ENCODE measurements at places on chromosomes 2 and 18.

DNA sequence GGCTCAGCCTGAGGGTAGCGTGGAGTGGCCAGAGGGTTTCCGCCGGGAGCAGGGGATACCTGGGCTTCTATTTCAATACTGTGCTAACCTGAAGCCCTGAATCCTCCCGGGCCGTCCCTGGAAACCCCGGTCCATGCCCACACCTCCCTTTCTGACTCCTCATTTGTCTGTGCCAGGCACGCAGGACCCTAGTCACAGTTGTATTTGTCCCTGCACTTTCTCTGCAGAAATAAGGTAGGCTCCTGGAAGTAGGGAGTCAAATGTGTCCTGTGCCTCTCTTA, 418.8 kb upstream of the HS6ST1 start:
- no peak for DNase-seq

GRCh38 chr2:197189426-197190099, 121.0 kb downstream of the ANKRD44 start:
- no peak for DNase-seq

GRCh38 chr2:174428214-174428613, 32.7 kb downstream of the SCRN3 start:
- no peak for DNase-seq

DNA sequence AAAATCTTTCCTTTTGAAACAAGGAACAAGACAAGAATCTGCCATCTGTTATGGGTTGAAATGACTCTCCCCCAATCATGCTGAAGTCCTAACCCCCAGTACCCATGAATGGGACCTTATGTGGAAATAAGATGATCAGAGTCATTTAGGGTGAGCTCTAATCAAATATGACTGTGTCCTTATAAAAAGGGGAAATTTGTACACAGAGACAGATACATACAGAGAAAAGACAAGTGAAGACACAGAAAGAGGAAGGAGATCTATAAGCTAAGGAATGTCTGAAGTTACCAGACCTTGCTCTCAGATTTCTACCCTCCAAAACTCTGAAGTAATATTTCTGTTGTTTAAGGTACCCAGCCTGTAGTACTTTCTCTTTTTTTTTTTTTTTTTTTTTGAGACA, 15.7 kb downstream of the TGFBRAP1 start:
- DNase-seq: no peak

GRCh38 chr2:216206041-216206703, 97.0 kb downstream of the XRCC5 start:
- DNase-seq: no peak

GRCh38 chr2:72457801-72458516, 310.3 kb upstream of the CYP26B1 start:
- no peak for DNase-seq

DNA sequence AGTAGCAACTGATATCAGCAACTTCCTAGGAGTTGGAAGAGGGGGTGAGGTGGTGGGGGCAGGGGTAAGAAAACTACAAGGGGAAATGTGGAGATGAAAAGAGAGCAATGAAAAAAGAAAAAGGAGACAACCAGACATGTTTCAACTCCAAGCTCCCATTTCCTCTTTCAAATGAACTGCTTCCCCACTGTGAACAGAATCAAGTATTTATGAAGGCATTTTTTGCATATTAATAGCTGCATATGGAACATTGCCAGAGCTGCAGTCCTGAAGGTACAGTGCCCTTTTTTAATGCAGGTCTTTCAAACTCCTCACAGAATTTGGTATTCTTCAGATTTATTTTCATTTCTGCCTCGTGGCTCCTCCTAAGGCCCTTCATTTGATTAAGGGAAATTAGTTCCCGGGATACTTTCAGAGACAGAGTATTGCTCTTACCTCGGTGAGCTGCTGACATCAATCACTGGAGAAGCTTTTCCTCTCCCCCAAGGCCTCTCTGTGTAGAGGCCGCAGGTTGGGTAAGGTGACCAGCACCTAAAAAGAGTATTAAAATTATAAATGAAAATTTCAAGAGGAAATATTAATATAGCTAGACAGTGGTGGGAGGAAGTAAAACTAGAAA, 68.4 kb downstream of the KIAA2012 start:
- peak; percentile 12 for DNase-seq

- no peak for DNase-seq
Measured at GRCh38 chr18:68555879-68556301, 159.0 kb downstream of the TMX3 start.

DNA sequence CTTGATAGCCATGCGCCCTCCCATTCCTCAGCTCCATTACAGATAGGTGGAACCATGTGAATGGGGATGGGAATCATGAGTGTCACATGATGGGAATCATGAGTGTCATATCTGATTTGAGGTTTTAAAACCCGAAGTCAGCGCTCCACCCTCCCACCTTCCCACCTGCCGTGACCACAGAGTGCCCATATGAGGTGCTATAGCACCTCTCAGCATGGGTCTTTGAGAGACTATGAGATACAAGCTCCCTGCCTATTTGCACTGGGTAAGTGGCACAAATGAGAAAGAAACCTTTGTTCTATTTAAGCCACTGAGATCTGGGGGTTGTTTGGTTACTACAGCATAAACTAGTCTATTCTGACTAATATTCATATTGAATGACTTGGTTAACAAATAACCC, 78.5 kb upstream of the PTPRM start:
- DNase-seq: no peak

DNA sequence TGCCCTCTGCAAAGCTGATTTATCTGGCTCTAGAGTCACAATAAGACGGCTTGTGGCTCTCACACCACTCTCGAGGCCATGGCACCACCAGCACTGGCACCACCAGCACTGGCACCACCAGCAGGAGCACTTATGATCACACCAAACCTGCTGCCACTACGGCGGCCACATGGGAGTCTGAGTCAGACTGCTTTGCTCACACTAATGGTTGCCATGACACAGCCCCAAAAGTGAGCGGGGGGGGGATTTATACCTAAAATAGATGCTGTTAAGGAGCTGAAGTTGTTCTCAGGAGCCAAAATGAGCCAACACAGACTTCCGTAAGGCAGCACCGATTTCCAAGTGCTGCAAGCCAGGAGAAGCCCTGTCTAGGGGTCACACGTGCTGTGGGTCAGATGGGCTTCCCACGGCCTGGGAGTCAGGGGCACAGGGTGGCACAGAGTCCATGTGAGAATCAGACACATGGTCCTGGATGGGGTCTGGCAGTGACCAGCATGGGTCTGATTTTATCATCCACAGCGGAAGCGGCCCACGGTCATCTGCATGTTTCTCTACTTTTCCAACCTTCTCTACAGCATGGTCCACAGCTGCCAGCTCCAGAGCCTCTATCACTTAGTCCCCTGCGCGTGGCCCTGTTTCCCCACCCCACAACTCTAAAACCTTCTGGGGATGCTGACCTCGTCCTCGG, 16.7 kb downstream of the DNMT3A start:
- no peak for DNase-seq

GRCh38 chr2:46878886-46879285, 36.7 kb downstream of the MCFD2 start:
- no peak for DNase-seq

- DNase-seq: no peak
Measured at GRCh38 chr18:50849419-50849821, 29.5 kb upstream of the ME2 start.

- peak; percentile 33 for DNase-seq
Measured at GRCh38 chr2:27407798-27408491, 1.4 kb downstream of the PPM1G start.

DNA sequence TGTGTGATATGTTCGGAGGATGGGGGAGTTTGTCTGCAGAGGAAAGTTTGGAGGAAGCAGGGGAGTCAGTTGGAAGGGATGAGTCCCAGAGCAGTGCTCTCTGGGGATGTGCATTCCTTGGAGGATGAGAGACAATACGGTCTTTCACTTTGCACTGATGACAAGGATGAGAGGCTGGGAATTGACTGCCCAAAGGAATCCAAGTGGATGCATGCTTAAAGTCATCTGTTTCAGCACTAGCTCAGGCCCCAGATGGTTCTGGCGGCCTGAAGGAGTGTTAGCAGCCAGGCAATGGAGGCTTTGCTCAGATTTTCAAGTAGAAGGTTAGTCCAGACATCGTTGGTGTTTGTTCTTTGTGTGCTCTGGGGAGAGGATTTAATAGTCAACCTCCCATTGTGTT, 100.2 kb downstream of the CRIM1 start:
- no peak for DNase-seq

GRCh38 chr2:59034837-59035236, 793.7 kb upstream of the FANCL start:
- DNase-seq: no peak

GRCh38 chr2:132617989-132618388, 52.0 kb downstream of the LYPD1 start:
- no peak for DNase-seq

DNA sequence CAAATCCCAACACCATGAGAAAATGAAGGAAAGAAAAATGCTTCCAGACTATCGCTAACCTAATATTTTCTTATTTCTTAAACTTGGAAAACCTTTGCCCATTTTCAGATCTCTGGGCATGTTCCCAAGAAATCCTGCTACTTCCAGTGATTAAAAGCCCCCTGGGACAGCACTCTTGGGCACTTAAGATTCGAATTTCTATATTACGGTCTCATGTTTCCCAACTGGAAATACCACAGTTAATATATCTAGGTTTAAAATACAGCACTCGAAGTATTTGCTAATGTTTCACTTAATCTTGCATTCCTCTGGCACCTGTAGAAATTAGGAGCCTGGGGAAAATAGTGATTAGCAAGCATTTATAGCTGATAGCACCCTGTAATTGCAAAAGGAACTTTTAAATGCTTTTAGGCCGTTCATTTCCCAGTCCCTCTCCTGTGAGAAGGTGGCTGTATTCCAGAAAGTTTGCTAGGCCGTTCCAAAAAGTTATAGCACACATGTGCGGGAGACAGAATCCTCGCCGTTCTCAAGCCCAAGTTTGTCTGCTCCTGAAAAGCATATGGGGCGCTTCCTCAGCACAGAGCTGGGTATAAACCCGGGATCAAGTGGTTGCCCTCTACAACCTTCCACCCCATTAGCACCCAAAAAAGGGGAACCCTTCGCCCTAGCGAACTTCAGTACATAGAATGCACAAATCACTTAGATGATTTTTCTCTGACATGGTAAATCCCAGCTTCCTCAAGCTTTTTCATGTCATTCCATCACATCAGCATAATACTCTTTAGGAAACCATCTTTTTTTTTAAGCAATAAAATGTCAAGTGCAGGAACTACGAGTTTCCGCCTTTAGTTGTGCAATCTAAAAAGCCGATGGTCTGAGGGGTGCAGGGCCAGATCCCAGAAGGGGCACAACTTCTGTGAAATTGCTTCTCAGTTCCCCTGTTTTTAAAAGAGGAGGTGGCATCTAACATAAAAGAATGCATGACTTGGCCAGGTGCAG, 60.6 kb downstream of the DIPK1C start:
- no peak for DNase-seq

DNA sequence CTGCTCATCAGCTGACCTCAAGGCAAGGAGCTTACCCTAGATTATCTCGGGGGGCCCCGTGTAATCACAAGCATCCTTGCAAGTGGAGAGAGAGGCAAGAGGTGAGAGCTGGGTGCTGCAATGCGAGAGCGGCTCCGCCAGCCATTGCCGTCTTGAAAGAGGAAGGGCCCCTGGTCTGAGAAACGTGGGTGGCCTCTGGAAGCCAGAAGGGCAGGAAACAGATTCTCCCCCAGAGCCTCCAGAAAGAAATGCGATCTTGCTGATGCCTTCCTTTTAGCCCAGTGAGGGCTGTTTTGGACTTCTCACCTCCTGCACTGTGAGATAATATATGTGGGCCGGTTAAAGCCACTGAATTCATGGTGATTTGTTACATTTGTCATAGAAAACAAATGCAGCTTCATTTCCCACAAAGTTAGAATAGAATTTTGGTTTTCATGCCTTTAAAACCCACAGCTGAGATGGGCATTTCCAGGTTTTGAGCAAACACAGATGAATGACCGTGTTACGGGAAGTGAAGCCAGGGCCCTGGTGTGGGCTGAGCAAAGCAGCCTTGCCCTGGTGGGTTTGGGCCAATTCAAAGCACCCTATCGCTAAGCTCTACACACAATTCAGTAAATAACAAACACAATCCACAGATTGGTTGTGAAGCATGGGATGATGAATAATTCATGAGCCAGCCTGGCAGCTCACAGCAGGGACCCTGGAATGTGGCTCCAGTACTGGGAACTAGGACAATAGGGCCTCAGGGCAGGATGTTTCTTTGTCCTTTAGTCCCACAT, 319.9 kb upstream of the HS6ST1 start:
- DNase-seq: no peak

DNA sequence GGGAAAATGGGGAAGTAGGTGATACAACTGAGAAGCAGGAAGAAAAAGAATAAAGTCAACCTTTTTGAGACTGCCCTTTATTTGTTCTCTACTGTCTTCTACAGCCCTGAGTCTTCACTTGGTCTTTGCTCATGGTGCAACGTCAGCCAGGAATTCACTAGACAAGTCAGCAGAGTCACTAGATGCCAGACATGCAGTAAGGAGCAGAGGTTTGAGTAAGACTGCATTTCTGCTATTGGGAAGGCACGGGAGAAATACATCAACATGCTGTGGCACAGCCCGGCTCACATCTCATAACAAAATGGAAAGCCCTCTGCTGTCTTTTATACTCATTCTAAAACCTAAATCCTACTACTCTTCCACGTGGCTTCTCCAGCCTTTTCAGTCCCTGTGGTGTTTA, 67.1 kb downstream of the PRELID3A start:
- no peak for DNase-seq

DNA sequence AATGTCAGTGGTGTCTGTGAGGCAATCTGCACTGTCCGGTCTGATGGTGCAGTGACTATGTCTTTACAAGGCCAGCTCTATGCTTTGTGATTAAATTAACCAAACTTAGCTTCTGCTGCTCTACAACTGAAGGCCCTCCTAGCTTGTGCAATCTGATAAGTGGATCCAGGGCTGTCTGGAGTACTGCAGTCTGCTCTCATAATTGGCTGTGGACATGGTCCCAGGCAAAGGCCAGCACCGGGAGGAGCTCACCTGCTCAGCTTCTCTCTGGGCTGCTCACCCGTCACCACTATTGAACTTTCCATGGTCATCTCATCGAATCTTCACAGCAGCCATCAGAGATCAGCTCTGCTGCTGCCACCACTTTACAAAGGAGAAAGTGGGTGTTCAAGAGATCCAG, 13.0 kb upstream of the APCDD1 start:
- no peak for DNase-seq
